DMS79 treated with DMSO at 0.1 percent for 48 hours (cell line): ENCODE measurements at places on chromosomes 11 and 22.
A peak's percentile ranks its signal among the peaks of the same experiment; 100 is the strongest.

- DNase-seq, result no peak
These were observed 6.9 kb upstream of the PHRF1 start for GRCh38 chr11:569158-569885.

- peak; percentile 13 for DNase-seq
These were observed 73.0 kb downstream of the CYB5R2 start for GRCh38 chr11:7600205-7600775.

DNA sequence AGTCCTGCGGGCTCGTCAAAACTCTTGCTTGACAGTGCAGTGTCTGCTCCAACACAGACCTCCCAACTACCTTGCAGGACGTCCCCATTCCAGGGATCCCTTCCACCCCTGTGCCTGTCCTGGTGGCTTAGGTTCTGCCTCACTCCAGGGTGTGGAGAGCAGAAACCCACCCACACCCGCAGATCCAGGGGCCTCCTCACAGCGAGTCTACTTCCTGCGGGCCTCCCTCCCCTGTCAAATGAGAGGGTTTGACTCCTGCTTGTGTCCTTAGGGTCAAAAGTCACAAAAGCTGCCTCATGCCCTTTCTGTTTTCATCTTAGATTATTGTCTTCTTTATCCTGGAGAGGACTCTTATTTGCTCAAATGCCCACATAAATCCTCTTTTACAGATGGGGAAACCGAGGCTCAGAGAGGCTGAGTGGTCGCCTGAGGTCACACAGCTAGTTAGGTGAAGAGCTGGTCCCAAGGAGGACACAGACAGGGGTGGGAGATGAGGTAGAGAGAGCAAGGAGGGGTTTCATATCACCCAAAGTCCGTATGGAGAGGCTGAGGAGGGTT lies 81.1 kb upstream of the KCNQ1OT1 start:
- DNase-seq, result no peak

DNA sequence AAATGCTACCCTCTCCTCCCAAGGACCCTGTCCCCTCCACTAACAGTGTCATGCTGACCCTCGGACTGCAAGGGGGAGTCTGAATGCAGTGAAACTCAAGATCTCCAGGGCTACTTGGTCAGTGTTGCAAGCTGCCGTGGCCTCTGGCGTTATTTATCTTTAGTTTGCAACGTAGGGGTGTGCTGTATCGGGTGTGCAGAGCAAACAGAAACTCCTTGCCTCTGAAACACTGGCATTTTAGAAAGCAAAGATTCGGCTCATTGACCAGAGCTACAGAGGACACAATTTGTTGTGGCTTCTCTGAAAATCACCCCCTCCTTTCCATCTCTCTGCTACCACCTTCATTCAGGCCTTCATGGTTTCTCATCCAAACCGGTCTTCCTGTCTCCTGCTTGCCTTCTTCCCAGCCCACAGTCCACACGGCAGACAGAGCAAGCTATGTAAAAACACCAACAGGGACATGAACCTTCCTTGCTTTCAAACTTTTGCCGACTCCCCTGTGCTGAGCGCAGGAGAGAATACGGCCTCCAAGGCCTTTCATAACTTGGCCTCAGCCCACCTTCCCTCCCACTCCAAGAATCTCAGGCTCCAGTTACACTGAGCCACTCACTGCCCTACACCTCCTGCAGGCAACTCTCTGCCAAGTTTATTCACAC lies 14.9 kb downstream of the FZD4 start:
- DNase-seq, result no peak

GRCh38 chr11:106012744-106013143 lies 9.3 kb downstream of the MSANTD4 start:
- DNase-seq, result no peak

DNA sequence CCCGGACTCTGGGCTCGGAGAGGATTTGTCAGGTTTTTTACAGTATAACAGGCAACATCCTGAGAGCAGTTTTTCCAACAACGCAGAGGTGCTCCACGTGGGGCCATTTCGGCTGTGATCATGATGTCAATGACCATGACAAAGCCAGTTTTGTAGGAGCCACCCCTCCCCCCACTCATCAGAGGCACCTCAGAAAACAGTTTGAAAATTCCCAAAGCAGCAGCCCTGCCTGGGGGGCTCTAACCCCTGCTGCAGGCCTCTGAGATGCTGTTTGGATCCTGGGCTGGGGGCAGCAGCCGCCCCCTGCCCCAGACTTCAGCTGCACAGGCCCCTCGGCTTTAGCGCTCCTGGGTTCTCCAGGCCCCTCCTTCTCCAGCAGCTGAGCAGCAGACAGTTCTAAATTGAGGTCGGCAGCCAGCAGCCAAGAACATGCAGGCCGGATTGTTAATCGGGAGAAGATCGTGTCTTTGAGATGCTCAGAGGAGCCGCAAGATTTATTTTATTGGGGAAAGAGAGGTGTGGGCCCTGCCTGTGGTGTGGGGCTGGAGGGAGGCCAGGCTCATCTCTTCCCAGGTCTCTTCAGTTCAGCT lies 19.4 kb downstream of the NFAM1 start:
- DNase-seq, result peak; percentile 48

GRCh38 chr11:96238563-96239135 lies 104.3 kb downstream of the MAML2 start:
- DNase-seq, result peak; percentile 96

- no peak for DNase-seq
These were observed 24.8 kb downstream of the MCM5 start for GRCh38 chr22:35424761-35425160.

GRCh38 chr11:66218846-66219620 lies 49.4 kb upstream of the RAB1B start:
- DNase-seq, result no peak

DNA sequence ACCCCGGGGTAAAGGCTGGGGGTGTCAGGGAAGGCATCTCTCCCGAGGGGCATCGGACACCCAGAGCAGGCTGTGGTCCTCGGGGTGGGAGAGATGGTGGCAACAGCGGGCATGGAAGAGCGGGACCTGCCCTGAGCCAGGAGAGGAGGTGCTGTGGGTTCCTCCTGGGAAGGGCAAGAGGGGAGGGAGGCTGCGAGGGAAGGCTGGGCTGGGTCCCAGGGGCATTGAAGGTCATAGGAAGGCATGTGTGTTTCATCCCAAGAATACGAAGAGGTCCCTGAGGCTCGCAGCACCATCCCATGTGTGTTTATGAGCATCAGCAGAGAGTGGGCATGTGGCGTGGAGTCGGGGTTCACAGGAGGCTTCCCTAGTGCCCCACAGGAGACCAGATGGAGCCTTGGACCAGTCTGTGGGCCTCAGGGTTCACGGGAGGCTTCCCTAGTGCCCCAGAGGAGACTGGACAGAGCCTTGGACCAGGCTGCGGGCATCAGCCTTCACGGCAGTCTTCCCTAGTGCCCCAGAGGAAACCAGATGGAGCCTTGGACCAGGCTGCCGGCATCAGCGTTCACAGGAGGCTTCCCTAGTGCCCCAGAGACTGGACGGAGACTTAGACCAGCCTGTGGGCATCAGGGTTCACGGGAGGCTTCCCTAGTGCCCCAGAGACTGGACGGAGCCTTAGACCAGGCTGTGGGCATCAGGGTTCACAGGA lies 420.6 kb downstream of the BRD1 start:
- DNase-seq, result no peak

GRCh38 chr22:45638834-45639746 lies 32.5 kb upstream of the ATXN10 start:
- DNase-seq, result peak; percentile 86

DNA sequence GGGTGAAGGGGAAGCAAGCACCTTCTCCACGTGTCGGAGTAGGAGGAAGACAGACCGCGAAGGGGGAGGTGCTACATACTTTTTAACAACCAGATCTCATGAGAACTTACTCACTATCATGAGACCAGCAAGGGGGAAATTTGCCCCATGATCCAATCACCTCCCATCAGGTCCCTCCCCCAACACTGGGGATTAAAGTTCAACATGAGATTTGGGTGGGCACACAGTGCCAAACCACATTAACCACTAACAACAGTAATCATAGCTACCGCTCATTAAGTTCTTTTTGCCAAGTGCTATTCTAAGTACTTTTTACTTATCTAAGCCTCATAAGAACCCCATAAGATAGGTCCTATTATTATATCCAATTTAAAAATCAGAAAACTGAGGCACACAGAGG lies 450.5 kb upstream of the DDI1 start:
- no peak for DNase-seq

- DNase-seq, result peak; percentile 7
These were observed 71.6 kb downstream of the LRP5 start for GRCh38 chr11:68383976-68384501.
